Right renal pelvis (tissue), 4 donors: ENCODE measurements at places on chromosomes 4 and X.
A peak's percentile ranks its signal among the peaks of the same experiment; 100 is the strongest.

DNA sequence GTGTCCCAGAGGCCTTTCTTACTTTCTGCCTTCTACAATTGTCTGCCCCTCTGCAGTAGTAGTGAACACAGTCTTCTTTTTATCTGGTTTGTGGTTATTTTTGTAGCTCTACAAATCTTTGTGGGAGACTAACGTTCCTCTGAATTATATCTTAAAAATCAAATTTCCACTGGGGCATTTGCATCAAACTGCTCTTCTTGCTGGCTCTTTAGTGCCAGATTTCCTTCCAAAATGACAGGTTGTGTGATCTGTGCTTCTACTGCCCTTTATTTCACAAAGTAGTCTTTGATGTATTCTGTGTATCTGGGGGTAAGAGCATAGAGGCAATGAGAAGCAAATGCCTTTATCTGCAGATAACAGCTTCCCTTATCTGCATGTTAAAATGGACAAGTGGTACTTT is 34.5 kb downstream of the TSPAN7 start:
- no peak for DNase-seq

GRCh38 chr4:125317525-125317877 is 2.7 kb downstream of the FAT4 start:
- DNase-seq: no peak

GRCh38 chr4:6731780-6732179 is 15.8 kb downstream of the BLOC1S4 start:
- DNase-seq: no peak

DNA sequence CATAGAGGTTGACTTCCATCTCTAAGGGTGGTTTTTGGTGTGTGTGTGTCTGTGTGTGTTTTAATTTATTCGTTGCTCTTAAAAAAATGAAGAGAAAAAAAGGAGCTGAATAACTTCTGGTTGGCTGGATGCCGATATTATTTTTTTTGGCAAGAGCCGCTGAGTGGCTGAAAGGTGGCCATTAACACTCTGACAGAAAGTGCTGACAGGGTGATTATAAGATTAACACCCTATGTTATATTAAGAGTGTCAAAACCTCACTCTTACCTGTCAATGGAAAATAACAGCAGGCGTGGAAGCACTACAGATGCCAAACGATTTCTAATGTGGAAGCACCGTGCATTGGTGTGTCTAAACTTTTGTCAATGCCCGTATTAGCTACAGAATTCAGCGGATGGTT is 622.5 kb downstream of the ANKRD50 start:
- DNase-seq: no peak

GRCh38 chr4:162101337-162101736 is 62.5 kb downstream of the FSTL5 start:
- DNase-seq: no peak

DNA sequence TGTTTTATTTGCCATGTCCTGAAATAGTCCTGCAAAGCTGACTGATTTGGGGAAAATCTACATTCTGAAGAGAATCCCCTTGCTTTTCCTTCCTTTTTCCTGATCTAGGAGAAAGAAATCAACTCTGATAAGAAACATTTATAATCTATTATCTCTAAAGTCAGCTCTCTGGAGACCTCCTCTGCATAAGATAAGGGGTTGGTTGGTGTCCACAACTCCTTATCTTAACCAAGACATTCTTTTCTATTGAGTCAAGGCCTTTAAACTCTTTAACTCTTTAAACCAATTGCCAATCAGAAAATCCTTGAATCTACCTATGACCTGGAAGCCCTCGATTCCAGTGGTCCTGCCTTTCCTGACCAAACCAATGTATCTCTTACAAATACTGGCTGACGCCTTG is 373.6 kb upstream of the RASGEF1B start:
- no peak for DNase-seq

DNA sequence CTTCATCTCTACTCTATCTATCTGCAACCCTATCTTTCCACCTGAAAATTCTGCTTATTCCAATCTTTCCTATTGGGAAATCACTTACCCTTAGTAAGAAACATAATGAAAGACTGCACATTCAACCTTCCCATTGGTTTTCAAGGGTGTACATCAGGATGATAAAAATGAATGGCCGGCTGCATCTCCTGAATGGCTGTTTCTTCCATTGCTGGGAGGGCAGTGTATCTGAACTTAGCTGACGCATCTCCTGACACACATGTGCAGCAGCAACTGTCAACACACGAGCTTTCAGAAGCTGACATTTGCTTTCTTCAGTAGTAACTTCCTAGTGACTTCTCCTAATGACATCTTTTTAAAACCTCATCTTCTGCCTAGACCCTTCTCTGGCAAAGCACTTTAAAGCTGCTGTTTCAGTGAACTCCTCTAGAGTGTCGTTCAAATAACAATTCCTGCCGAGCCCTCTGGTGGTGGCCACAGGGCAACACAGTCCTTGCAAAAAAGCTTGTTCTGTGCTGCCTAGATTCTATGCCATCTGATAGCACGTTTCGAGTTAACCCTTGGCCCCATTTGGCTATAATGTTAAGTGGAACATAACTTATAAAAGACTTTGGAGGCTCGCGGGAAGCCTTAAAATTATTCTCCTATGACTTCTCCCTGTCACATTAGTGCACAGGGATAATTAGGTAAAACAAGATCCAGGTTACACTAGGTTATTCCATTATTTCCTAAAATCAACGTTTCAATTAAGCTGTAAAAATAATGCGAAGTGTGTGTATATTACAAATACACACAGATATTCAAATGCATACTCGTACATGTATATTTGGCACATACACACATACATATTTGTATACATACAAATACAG is 2340.7 kb downstream of the PCDH7 start:
- peak; percentile 36 for DNase-seq

DNA sequence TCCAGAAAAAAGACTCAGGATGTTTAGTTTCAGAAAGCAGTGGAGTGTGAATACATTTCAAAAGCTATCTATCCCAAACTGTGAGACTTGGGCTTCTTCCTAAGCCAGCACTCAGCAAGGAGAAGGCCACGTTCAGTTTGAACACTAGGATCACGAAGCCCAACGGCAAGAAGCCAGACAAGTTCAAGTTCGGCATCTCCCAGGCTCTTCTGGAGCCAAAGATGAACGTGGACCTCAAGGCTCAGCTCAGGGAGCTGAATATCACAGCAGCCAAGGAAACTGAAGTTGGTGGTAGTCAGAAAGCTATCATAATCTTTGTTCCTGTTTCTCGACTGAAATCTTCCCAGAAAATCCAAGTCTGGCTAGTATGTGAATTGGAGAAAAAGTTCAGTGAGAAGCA is 7.6 kb downstream of the PLAC1 start:
- no peak for DNase-seq

DNA sequence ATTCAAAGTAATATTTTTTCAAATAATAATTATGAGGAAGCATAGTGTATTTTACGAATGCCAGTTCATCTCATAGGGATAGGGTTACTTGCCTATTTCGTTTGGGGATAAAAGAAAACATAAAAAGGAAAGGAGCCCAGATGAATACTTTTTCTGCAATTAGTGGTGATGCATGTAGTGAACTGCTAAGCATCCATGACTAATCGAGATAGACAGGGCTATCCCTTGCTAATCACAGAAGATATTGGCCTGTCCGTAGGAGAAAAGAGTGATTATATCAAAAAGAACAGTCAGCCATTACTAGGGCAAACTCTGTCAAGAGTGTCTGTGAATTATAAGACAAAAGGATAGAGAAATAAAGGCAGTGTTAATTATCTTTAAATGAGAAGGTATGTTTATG is 746.1 kb downstream of the C4orf33 start:
- no peak for DNase-seq

DNA sequence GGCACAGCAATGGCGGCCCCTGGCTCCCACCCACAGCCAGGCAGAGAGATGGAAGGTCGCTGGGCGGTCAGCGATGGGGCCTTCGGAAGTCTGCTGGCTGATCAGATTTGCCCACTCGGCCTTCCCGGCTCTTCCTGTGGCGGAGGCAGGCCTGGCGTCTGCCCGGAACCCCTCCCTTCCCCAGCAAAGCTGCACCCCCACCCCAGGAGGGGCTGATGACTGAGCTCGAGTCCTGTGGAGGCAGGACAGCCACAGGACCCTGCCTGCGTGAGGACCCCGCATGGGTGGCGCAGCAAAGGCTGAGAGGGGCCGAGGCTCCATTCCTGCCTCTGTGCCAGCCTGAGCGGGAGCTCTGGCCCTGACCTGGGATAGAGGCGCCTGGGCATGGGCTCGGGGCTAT is 34.8 kb downstream of the TACC3 start:
- no peak for DNase-seq

- DNase-seq: no peak
Measured at GRCh38 chr4:138658518-138658917, 357.1 kb upstream of the NOCT start.

DNA sequence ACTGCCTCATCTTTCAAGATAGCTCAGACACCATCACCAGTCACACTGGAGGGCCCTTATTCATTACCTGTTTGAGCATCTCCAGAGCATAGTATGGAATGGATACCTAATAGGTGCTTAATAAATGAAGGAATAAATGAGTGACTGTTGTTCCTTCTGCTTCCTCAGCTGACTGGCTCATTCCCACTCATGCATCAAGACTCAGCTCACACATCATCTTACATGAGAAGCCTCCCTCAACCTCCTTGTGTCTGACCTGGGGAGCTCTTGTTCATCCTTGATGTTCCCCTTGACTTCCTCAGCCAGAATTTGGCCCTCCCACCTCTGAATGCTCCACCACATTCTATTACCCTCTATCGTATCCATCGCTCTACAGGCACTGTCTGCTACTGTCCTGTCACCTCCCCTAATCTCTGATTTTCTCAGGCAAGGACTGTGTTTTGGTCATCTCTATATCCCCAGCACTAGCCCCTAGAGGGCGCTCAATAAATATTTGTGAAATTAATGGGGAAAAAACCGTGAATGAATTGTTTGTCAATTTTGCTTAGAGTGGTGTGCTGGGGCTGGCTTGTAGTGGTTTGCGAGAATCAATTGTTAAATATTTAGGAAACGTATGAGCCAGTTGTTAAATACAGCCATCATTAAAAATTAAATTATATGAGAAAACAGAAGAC is 88.3 kb downstream of the NHSL2 start:
- no peak for DNase-seq

GRCh38 chr4:20354120-20354519 is 102.4 kb downstream of the SLIT2 start:
- DNase-seq: no peak

- no peak for DNase-seq
Measured at GRCh38 chrX:17632942-17633341, 104.4 kb upstream of the SCML1 start.

DNA sequence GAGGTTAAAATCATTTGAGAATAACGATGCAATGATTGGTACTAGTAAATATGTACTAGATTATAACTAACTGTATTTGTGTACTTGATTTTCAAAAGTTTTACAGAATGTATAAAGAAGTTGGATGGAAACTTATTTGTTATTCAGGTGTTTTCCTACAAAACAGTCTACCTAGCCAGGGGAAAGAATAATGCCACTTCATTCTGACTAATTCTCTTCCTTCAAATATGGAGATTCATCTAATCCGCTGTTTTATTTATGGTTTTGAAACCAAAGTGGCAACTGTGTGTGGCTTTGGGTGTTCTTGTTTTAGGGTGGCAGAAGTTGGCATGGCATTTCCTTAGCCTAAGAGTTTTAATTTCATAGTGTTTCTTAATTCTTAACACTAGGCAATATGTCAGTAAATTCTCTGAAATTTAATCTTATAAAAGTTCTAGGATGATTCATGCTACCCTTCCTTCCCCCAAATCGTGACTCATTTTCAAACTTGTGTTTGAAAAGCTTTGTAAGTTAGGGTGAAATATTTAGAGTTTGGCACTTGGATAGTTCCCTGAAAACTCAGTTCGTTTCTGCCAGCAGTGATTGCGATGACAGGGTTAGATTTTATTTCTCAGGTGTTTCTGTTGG is 62.6 kb downstream of the DCLK2 start:
- no peak for DNase-seq

GRCh38 chr4:16250661-16251365 is 24.5 kb upstream of the TAPT1 start:
- DNase-seq: no peak

- DNase-seq: no peak
Measured at GRCh38 chr4:56850910-56851309, 29.4 kb upstream of the SPINK2 start.

DNA sequence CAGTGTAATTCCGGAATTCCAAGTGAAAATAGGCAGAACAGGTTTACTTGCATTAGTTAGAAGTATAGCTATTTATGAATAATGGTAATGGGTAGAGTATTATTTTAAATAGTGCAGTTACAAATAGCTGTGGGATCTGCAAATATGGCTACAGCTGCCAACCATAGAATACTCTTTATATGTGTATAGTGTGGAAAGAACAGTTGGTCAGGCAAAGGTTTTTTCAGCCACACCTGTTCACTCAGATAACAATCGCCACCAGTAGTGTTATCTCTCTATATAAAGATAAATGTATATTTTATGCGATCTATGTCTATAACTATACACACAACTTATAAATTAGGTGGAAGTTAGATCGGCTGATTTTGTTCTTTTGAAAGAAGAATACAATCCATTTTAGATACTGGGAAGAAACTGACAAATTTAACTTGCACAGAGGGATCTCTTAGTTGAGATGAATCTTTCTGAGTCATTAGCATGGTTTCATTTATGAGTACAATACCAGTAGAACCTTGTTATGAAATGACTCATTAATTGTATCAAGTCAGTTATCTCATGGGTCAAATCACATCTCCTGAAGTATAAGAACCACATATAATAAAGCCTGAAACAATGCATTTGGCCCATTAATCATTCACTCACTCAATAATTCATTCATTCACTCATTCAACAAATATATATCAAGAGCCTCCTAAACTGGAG is 100.9 kb upstream of the NR3C2 start:
- no peak for DNase-seq

DNA sequence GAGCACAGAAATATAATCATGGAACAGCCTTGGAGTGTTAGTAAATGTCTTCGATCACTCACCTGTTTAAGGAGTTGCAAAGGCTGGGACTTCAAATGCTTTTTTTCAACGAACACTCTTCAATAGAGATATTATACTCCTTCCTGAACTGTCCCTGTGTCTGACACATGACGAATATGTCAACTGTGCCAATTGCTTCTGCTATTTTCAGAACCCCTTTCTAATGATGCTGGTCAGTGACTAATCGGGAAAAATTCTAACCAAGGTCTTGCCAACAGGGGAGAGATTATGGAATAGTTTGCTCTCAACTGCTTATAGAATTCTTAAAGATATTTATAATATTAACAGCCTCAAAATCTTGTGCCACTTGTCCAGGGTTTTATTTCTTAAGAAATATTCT is 8.5 kb upstream of the KLHL34 start:
- no peak for DNase-seq

DNA sequence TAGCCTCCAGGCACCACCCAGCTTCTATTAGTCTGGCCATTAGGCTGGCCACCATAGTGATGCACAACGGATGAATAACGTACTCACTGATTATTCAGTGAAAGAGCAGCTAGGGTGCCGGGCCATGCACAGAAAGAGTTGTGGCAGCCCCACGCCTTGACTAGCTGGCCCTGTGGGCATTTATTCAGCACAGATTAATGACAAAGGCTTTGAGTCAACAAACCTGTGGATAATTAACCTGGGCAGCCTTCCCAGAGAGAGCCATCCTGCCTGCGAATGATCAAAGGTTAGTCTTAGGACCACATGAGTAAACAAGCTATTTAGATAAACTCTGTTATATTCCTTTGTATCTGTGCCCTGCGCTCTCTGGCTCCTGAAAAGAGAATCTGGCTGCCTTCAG is 37.2 kb downstream of the MAP9 start:
- DNase-seq: no peak
